ENCODE measurements at places on chromosomes 7 and 10.

DNA sequence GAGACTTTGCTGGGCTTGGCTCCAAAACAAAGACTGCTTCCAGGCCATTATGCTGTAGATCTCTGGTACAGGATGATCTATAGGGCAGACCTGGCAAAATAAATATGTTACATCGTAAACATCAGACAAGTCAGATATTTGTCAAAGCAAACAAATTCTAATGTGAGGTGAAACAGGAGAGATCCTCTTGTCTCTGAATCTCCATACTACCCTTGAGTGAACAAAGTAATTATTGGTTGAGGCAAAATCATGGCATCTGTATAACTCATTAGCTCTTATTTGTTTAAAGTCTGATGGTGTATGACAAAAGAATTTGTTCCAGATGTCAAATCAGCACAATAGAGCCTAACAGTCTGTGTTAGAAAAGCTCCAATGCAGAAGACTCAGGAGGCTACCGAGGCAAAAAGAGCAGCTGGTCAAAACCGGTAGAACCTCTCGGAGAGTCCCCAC lies 1291.5 kb downstream of the TYW1 start:
- no peak for DNase-seq

DNA sequence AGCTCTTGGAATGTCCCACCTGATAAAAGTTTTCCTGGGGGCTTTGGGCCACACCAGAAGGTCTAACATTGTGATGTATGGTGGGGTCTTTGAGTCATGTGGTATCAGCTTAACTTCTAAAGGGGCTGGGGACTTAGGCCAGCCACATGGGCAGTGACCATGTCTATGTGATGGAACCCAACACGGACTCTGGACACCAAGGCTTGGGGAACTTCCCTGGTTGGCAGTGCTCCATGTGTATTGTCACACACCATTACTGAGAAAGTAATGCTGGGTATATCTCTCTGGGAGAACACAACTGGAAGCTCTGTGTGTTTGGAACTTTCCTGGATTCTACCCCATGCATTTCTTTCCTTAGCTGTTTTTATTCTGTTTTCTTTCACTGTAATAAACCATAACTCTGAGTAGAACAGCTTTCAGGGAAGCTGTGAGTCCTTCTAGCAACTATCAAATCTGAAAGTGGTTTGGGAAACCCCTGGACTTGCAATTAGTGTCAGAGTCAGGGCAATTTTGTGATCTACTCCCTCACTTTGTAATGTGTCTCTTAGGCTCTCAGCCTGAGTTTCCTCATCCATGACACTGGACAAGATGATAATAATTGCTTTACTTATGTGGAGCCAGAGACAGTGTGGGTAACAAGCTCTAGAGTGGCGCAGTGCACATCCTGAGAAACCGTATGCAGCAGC lies 28.4 kb upstream of the AGK start:
- DNase-seq, result no peak

DNA sequence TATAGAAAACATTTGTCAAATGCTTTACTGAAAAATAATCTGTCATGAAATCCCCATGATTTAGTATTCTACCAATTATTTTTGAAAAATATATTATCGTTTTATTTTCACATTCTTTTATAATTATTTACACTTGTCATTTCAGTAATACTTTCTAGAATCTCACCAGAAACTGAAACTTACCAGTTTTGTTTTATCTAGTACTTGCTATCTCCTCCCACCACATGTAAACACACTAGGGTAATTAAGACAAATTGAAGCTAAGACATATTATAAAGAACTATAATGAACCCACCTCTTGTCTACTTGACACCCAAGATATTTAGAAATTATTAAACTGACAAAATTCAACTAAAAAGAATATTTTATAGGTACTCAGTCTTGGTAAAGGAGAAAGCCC lies 51.5 kb upstream of the GRM3 start:
- no peak for DNase-seq

DNA sequence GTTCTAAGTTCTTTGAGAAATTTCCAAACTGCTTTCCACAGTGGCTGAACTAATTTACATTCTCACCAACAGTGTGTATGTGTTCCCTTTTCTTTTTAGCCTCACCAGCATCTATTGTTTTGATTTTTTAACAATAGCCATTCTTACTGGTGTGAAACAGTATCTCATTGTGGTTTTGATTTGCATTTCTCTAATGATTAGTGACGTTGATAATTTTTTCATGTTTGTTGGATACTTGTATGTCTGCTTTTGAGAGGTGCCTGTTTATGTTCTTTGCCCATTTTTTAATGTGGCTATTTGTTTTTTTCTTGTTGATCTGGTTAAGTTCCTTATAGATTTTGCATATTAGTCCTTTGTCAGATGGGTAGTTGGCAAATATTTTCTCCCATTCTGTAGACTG lies 191.4 kb downstream of the AGMO start:
- DNase-seq, result no peak

GRCh38 chr7:3007696-3008095 lies 36.0 kb downstream of the CARD11 start:
- no peak for DNase-seq

DNA sequence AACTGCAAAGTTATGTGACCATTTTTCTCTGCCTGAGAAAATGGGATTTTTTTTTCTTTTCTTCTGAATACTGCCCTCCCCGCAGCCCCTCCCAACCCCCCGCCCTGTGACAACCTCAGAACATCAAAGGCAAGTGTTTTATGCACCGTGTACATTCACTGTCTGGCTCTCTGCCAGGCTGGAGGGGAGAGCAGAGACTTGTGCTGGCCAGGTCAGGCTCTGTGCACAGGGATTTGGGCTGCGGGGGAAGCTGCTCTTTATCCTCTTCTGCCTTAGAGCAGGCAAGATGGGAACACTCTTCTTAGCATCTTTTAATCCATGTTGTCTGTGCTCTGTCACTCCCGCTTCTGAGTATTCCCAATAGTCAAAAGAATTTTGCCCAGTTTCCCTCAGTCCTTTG lies 195.1 kb downstream of the CCSER2 start:
- no peak for DNase-seq

DNA sequence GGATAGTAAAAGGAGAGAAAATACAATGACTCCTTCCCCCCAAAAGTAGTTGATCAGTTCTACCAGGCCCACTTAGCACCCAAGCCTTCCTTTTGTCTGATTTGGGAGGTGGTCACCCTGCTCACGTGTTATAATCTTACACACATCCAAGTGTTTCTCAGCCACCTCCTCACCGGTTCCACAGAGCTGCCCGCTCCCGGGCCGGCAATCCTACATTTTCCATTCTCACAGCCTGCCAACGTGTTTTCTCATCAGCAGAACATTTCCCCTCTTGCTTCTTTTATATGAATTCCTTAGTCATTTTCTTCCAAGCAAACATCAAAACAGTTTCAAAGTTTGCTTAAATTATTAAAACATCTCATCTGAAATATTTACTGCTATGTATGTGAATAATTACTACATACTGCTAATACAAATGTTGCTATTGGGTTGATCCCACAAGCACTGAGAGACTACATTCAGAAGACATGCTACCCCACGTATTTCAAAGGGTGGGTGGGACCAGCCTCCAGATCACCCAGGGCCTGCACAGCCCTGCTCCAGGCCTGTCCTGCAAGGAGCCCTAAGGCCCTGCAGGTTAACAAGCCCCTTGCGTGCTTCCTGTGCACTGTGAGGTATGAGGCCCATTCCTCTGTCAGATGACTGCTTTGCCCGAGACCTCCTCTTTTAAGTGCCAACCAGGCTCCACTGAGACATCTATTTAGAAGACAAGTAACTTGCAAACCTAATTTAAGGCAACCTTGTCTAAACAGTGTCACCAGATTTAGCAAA lies 75.3 kb downstream of the GRB10 start:
- DNase-seq, result no peak

DNA sequence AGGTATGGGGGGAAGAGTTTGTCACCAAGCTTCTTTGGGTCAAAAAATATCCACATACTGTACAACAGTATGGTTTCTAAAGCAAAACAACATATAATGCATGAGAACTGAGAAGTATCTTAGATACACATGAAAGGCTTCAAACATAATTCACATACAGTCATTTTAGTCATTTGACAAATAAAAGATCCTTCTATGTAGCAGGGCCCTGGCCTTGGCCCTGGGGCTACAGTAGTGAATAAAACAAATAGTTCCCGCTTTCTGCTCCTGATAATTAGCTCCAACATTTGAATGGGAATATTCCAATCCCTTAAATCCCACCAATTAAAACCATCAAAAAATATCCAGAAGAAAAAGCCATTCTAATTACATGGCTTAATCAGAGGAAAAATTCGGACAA lies 51.3 kb downstream of the MALSU1 start:
- no peak for DNase-seq

DNA sequence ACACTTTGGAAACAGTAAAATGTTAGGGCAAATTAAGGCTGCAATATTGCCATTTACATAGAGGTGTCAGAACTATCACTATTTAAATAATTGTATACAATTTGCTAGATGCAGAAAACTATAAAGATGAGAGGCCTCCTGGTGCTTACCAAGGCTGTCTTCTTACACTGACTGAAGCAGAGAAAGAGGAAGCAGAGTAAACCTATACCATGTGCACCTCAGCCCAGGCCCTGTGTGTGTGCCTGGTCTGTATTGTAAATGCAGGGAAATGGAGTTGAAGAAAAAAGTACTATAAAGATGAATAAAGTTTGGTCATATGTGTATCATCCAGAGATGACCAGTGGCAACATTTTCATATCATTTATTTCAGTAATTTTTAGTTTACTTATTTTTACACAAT lies 29.2 kb downstream of the ELMO1 start:
- no peak for DNase-seq

GRCh38 chr7:55502858-55503440 lies 69.4 kb downstream of the VOPP1 start:
- DNase-seq, result no peak

DNA sequence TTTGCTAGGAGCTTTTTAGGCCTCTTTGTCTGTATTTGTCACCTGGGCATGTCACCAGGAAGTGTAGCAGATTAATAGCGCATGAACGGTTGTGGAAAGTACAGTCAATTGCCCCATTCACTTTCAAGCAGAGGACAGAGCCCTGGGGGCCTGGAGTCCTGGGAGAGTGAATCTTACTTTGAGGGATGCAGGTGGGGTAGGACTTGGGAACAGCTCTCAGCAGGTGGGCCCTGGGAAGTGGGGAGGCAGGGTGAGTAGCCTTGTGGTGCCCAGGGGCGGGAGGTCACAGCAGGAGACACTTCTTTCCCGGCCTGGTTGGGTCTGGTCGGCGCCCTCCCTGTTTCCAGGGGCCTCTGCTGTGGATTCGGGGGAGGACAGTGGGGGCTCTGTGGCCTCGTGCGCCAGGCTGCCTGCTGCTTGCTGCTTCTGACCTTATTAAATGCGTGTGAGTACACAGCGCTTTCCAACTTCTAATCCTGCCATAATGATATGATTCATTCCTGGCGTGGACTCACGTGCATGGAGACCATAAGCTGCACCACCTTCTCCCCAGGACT lies 51.6 kb upstream of the AQP1 start:
- no peak for DNase-seq

DNA sequence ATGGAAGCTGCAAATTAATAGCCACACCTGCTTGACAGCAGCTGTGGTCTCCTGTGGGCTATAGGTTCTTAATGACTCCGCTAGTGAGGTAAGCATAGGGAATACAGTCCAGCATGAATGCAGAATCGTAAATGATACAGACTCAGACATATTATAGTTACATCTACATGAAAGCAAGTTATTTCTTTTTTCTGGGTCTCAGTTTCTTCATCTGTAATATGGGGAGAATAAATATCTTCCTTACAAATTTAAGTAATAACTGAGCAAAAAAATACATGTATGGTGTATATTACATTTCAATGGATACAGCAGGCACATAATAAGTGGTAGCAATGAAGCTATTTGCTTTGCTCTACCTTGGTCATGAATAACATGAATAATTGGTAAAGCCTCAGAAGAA lies 245.9 kb upstream of the RHOBTB1 start:
- no peak for DNase-seq

DNA sequence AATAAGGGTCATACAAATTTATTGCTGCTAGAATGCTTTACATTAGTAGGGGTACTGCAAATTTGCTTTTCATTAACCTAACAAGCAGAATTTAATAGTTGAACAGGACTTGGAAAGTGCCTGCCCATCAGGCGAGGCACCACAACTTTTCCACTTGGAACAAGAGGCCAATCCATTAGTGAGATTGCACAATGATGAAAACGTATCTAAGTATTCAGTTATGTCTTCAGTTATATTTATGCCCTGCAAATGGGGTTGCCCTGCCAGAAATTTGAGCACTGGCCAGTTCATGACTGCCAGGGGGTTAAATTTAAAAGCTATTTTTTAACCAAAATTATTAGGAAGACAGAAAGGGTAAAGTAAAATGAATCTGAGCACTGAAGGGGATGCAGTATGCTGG lies 111.1 kb upstream of the PALS2 start:
- no peak for DNase-seq

DNA sequence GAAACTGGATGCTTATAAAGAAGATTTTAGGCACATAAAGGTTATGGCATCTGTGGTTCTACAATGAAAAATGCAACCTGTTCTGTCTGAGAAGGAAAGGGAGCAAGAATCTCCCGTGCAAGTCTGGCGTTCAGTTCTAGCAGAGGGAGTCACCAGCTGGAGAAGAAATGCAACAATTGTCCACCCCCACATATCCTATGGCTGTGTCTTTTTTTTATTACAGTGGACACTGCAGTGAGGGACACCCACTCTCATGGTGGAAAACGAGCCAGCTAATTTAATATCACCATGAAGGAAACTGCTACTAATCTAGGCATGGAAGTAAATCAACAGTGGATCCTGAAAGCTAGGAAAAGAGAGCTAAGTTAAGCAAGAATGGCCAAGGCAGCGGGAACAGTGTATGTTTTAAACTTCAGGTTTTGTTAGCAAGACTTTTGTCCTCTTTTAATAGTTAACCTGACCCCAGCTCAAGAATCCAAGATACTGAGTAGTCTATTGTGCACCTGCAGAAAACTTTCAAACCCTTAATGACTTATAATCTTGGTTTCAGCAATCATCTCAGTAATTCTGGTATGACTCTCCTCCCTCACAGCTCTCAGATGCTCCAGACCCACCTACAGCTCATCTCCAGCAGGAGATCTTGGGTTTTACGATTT lies 149.3 kb downstream of the FGFR2 start:
- DNase-seq, result no peak

GRCh38 chr7:109549471-109550193 lies 980.0 kb downstream of the DNAJB9 start:
- DNase-seq, result no peak

DNA sequence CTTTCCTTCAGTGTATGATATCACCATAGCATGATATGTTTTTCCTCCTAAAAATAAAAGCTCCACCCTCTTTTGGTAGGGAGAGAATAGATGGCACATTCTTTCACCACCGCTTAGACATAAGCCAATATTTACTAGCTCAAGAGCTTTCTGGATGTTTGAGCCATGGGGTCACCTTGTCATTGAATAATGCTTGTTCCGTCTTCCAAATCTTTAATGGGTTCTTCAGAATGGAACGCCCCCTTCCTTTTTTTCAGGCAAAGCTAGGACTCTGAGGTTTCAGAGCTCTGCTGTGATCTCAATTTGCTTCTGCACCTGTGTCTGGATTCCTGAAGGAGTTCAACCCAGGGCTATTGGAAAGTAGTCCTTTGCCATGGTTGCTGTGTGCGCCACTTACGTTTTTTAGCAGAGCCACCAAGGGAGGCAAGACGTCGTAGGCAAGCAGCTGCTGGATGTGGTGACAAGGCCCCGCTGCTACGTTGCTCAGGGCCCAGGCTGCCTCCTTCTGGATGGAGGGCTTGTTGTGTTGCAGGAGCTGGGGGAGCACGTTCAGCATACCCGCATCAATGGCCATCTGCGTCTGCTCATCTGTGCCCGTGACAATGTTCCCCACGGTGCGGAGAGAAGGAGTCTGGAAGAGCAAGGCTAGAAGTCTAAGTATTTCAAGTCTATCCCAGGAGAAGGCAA lies 23.2 kb downstream of the KPNA7 start:
- DNase-seq, result no peak

Data from anterior cingulate cortex (tissue), 58 donors.